BE2C (cell line): ENCODE measurements at places on chromosomes 11 and 22.
A peak's percentile ranks its signal among the peaks of the same experiment; 100 is the strongest.

GRCh38 chr11:31131760-31132159 lies 237.8 kb downstream of the DCDC1 start:
- no peak for DNase-seq

DNA sequence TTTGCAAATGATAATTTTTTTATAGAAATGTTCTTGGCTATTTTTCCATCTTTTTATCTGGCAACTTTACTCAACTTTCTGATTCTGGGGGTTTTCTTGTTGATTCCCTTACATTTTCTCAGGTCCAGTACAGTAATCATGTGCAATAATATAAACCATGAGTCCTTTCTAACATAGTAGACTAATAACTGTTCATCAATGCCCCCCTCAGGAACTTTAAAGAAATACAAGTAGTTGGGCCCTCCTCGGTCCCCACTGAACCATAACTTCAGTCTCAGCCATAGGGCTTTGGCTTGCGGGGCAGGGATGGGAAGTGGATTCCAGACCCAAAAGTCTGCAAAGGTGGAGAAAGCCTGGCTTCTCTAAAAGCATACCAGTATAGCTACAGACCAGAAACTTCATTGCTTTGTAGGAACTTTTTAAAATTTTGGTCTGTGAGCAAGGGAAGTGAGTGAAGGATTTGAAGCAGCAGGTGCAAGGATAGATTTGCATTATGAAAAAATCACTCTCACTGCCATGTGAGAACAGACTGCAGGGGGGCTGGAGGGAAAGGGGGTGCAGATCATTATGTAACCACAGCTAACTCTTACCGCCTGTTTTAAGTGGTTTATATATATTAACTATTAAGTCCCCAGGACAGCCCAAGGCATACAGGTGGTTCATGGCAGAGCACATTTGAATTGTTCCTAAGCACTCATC lies 10.4 kb upstream of the TUB start:
- DNase-seq, result no peak

- no peak for DNase-seq
These were observed 87.8 kb upstream of the TOP3B start for GRCh38 chr22:22070371-22070824.

DNA sequence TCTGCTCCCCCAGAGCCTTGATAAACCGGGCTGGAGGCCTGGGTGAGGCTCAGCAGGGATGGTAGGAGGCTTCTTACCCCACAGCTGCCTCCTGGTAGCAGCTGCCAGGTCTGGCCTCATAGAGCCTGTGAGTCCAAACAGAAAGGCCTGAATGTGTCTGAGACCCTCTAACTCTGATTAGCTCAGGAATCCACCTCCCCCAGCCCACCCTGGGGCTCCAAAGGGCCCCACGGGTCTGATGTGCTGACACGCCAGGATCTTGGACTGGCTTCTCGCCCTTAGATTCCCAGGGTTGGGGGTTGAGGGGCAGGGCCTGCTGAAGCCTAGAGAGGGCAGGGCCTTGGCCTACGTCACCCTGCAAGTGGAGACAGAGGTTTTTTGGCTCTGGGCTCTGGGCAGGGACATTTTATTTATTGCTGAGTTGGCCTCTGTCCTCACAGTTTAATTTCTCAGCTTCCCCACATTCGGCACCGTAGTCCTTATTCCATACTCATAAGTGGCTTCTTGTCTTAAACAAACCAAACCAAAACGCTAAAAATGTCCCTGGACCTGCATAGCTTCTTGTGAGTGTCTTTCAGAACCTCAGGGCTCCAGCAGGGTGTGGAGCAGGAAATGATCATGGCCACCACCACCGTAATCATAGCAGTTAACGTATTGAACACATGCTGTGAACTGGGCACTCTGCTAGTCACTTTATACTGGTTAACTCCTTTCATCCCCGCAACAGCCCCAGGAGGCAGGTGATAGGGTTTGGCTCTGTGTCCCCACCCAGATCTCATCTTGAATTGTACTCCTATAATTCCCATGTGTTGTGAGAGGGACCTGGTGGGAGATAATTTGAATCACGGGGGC lies 25.1 kb downstream of the KIAA1671 start:
- DNase-seq, result no peak

- no peak for DNase-seq
These were observed 1290.9 kb downstream of the BRD1 start for GRCh38 chr22:48536541-48537342.

DNA sequence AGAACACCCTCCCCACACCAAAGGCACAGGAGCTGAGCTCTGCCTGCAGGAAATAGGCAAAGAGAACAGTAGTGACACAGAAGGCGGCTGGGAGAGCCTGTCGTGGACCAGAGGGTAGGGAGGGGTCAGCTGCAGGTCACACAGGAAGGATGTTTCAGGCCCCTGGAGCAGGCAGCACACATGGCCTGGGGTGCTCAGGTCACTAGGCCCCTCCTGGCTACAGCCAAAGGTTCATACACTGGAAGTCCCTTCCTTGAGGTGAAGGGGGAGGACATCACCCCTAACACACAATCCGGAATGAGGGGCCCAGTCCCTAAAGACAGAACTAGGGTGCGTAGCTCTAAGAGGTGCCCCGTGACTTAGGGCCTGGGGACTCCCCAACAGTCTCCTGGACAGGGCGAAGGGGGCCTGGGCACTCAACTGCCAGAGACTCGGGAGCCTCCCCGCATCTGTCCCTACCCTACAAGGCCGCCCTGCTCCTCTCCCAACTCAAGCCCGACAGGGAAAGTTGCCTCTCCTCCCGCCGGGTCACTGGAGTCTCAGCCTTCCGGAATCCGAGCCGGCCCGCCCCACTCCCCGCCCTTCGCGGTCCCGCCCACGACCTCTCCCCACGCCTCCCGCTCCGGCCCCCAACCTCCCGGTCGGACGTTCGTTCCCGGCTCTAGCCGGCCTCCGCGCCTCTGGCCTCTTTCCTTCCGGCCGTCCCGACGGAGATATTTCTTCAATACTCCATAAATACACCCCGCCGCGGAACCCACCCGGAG lies at the start of gene CYB5R2:
Gene CYB5R2 (minus strand): TSS at position 541 of the 764 bp plus-strand sequence. CDS start 675 bp downstream, outside the sequence.
- DNase-seq, result peak; percentile 19

GRCh38 chr11:18209058-18209457 lies 27.5 kb downstream of the SAA4 start:
- DNase-seq, result no peak

DNA sequence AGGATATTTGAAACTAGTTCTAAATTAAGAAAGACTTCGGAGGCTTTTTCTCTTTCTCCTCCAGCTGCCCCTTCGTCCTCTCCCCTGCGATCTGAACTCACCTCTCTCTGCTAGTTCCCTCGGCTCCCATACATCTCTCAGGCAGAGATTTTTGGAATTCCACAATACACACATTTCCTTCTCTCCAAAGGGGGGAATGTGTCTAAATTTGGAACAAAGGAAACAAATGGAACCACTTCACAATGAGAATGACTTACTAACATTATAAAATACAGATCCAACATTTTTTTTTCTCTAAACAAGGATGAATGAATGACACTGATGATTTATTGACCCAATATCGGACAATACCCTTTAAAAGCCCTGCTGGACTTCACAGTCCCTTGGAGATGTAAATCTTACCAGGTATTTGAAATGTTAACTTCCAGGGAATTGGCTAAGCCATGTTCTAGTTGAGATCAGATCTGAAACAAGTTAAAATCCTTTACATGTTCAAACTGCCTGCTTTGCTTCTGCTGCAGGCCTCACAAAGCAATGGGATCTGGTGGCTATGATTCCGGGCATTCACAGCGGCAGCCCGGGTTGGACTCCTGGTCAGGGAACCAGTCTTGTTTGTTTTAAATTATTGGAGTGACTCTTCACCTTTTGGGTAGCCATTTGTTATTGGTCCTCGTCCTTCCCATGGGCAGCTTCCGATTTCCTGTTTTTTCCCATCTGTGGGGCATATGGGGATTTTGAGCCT lies 20.5 kb upstream of the GSTP1 start:
- DNase-seq, result no peak

- DNase-seq, result no peak
These were observed 360.3 kb upstream of the PDGFD start for GRCh38 chr11:104524254-104524653.

GRCh38 chr11:107731941-107732688 lies 20.3 kb upstream of the SLN start:
- no peak for DNase-seq

DNA sequence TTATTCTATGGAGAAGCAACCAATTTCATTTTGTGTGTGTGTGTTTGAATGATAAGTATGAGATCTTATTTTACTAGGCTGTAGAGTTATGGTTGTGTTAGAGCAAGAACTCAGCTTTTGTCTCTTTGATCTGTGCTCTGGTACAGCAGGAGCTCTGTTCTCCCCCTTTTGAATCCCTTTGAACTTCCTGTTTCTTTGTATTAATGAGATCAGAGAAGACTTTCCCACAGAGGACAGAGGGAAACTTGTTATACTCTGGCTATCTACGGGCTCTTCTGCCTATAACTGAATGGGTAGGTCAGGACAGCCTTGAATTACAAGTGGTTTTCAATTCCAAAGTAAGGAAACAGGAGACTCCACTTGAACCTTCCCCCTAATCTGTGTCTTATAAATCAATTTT lies 1015.0 kb upstream of the RAG2 start:
- no peak for DNase-seq

DNA sequence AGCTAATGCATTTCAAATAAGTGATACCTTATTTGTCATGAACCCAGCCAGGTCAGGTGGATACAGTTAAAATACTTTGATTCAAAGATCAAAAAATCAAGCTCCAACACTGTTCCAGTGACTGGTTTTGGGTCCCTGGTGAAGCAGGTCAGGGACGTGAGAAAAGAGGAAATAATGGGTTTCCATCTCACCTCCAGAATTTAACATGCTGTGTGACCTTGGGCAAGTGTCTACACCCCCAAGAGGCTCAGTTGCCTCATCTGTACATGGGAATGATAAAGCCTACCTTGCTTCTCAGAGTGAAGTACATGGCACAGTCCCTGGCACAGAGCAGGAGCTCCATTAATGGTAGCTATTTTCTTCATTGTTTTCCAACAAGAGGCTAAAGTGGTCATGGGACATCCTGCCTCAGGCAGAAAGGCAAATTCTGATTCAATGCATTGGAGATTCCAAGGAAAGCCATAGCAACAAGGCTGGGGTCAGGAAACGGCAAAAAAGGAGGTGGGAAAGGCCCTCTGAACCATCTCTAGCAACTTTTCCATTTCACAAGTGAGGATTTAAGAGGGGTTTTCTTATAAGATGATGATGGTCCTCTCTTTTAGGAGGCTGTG lies 108.5 kb downstream of the CSNK2A3 start:
- DNase-seq, result no peak

DNA sequence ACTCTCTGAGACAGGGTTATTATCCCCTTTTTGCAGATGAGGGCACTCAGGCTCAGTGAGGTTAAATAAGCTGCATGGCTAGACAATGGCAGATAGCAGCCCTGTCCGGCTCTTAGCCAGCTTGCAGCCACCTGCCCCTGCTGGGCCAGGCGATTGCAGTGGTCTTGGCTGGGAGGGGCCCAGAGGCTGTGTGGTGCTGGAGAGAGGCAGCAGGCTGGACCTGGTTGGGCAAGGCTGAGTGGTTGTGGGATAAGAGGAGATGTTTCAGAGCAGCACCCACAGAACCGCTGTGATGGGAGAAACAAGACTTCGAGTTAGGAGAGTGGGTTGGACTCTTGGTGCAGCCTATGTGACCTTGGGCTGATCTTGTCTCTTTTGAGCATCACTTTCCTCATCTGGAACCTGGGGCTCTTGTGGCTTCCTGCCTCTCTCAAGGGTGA lies 25.5 kb downstream of the PTPRJ start:
- no peak for DNase-seq

DNA sequence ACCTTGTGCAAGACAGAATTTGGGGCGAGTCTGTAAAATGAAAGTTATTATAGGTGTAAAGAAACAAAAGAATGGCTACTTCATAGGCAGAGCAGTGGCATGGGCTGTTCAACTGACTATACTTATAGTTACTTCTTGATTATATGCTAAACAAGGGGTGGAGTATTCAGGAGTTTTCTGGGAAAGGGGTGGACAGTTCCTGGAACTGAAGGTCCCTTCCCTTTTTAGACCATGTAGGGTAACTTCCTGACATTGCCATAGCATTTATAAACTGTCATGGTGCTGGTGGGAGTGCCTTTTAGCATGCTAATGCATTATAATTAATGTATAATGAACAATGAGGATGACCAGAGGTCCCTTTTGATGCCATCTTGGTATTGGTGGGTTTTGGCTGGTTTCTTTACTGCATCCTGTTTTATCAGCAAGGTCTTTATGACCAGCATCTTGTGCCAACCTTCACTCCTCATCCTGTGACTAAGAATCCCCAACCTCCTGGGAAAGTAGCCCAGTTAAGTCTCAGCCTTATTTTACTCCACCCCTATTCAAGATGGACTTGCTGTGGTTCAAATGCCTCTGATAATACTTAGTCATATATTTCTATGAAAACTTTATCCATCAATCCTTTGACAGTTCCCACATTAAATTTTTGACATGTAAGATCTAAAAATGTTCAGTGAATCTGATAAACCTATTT lies 118.6 kb downstream of the ARHGAP42 start:
- no peak for DNase-seq

- no peak for DNase-seq
These were observed 1.5 kb upstream of the MMP20 start for GRCh38 chr11:102626676-102627075.

- DNase-seq, result no peak
These were observed 278.4 kb downstream of the KIRREL3 start for GRCh38 chr11:126722006-126722736.

DNA sequence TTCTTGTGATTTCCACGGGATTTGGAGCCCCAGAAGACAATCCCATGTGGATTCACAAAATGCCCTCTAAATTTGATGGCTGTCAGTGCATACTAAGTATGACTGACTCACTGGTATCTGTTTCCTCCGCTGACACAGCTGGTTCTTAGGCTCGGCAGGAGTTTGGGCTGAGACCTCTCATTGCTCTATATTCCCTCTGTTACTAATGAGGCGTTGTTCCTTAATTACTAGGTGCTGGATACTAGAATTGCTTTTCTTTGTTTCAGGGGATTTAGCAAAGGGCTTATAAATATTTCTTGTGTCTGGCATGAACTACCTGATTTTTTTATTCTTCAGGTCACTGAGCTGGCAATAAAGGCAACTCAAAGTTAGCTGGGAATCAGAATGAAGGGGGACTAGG lies 53.2 kb upstream of the EHF start:
- no peak for DNase-seq

GRCh38 chr11:20068691-20069090 lies 91.6 kb downstream of the DBX1 start:
- no peak for DNase-seq

DNA sequence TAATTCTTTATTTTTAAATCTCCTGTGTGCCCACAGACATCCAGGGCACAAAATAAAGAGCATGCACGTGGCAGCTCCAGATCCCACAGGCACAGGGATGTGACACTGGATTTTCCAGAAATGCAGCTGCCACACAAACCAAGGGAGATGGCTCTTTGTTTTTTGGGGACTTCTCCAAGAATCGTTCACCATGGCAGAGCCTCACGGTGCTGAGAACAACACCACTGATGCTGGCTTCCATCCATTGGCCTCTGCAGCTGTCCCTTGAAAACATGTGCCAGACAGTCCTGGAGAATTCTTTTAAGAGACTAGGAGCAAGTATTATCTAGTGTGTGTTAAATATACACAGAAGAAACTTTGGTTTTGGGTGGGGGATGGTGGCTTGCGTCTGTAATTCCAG lies 108.4 kb upstream of the SLC22A12 start:
- DNase-seq, result no peak
